NCI-H510A treated with DMSO at 0.1 percent for 48 hours (cell line): ENCODE measurements at places on chromosomes 11 and 22.

DNA sequence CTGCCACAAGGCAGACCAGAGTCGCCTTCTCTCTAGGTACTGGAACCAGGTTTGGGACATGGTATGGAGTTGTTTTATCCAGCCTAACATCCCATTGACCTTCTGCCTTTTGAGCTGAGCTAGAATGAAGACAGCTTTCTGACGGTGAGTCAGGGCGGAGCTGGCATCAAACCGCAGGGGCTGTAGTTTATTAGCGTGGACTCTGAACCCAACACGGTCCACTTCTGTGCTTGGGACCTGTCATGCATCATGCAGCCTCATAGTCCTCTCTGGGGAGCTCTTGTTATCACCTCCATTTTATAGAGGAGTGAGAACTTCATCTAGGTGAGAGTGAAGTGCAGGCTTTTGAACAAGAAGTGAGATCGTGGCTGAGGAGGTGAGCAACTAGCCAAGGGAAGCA is 8.3 kb downstream of the GAL3ST1 start:
- DNase-seq, result no peak

DNA sequence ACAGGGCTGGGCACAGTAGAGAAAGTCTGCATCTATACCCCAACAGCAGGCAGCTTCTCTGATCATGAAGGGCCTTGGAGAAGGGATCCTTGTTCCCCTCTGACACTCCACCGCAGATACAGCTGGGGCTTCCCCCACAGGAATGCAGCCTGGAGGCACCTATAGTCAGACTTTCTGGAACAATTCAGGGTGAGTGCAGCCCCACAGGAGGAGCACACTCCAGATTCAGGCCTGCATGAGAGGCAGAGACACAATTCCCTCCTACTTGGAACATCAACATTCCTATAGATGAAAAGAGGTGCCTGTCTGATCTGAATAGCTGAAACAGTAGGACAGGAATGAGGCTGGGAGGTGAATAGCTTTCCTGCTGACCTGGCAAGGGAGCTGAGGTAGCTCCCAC is 1298.0 kb upstream of the CNTN5 start:
- DNase-seq, result no peak

DNA sequence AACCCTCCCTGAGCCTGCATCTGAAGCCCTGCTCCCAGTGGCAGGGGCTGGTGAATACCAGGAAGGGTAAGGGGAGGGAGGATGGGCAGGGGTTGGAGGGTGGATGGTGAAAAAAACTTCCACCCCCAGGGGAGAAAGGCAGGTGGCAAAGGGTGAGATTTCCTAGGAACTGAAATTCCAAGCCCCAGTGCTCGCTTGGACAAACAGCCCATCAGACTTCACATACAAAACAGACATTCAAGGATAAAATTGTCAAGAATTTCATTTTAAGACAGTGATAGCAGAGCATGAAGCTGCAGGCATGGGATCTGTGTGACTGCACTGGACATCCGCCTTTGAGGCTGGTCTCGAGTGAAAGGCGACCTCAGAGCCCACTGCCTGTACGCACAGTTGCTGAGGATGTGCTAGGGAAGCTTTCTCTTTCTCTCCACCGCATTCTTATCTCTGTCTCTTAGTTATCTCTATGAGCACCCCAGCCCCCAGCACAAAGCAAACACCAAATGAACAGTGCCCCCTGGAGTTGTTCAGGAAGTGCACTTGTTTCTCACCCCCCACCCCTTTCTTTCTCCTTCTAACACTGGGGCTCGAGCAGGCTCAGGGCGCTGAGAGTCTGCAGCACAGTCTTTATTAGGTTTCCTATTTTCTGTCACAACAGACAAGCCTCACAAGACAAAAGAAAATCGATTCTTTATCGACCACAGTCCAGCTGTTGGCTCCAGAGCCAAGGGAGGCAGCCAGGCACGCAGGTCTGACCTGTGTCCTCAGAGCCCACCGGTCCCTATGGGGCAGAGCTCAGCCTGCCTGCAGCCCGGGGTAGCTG is 237.3 kb upstream of the NCAM1 start:
- DNase-seq, result no peak

GRCh38 chr22:30017375-30018223 is 62.7 kb upstream of the HORMAD2 start:
- no peak for DNase-seq

GRCh38 chr22:17149076-17149815 is 9.8 kb downstream of the HDHD5 start:
- DNase-seq, result no peak

GRCh38 chr11:16001899-16002426 is 354.4 kb downstream of the SOX6 start:
- DNase-seq, result peak; percentile 86

DNA sequence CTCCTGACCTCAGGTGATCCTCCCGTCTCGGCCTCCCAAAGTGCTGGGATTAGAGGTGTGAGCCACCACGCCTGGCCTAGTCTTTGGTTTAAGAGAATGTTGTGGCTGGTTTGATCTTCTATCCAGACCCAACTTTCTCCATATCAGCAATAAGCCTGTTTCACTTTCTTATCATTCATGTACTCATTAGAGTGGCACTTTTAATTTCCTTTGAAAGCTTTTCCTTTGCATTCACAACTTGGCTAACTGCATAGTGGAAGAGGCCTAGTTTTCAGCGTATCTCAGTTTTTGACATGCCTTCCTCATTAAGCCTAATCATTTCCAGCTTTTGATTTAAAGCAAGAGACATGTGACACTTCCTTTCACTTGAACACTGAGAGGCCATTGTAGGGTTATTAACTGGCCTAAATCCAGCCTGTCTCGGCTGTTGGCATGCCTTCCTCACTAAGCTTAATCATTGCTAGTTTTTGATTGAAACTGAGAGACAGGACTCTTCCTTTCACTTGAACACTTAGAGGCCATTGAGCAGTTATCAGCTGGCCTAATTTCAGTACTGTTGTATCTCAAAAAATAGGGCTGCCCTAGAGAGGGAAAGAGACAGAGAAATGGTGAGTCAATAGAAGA is 13.1 kb upstream of the RPL3 start:
- DNase-seq, result no peak

DNA sequence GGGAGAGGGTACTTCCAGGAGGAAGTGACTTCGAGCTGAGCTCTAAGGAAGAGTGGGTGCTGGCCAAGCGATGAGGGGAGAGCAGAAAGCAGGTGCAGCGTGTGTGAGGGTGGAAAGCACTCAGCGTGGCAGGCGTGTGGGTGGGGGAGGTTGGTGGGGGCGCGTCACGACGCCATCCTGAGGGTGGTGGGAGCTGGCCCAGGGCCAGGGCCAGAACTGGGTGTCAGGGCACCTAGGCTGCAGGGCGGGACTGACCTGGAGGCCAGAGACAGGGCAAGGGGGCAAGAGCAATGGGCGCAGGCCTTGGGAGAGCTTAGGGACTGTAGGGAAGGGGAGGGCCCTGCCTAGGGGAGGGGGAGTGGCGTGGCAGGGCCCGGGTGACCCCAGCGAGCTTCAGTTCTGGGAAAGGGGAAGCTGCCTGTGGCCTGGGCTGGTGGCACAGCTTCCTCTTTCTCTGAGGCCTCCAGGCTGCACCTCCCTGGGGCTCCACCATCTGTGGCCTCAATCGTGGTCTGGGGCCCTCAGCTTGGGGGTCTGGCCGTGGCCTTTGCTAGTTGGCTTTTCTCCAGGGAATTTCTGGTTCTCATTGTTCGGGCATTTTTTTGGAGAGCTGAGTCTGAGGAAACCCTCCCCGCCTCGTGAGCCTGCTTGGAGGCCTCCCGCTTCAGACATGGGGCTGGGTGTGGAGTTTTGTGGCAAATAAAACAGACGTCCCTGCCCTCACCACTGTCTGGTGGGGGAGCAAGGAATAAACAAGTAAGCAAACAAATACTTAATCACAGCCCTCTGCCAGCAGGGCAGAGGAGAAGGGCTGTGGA is 8.9 kb downstream of the RELT start:
- DNase-seq, result no peak

DNA sequence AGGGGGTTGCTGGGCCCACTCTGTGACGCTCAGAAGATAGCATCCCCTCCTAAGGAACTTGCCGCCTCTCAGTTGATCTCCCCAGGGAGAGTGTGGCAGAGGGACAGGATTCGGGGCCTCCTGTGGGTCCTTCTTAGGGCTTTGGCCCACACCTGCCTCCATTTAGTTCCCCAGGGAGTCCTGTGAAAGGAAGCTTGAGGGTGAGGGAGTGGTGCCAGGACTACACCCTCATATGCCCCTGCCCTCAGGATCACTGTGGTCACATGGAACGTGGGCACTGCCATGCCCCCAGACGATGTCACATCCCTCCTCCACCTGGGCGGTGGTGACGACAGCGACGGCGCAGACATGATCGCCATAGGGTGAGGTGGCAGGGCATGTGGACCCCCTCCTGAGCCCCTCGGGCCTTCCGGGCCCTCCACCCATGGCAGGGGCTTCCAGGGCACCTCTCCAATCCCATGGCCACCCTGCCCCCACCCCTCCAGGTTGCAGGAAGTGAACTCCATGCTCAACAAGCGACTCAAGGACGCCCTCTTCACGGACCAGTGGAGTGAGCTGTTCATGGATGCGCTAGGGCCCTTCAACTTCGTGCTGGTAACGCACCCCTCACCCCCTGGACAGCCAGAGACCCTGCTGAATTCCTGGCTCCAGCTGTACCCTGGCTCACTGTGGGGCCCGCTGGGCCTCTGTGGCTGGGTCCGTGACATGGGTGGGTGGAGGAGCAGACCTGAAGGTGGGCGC is 3.5 kb downstream of the INPP5J start:
- DNase-seq, result peak; percentile 29

DNA sequence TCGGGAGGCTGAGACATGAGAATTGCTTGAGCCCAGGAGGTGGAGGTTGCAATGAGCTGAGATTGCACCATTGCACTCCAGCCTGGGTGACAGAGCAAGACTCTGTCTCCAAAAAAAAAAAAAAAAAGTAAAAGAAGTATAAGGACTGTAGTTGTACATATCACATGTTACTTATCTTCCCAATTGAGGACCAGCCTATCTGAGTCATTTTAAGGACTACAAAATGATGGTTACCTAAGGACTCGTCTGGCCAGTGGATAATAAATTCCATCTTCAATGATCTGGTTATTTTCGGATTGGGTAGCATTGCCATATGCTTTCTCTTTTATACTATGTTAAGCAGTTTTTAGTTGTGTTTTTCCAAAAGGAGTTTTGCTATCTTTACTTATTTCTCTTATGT is 55.3 kb downstream of the PPFIA1 start:
- no peak for DNase-seq

DNA sequence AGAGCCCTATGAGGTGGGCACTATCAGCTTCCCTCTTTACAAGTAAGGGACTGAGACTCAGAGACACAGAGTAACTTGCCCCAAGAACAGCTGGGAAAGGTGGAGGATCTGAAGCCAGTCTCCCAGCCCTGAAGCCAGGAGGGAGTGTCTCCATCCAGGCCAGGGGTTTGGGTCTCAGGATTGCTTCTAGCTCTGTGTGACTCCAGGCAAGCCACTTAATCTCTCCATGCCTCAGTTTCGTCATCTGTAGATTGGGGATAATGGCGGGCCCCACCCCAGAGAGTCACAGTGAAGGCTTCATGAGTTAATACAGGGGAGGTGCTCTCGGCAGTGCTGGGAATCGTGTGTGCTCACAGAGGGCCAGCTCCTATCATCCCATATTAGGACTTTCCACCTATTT is 10.5 kb downstream of the MAP4K2 start:
- no peak for DNase-seq

DNA sequence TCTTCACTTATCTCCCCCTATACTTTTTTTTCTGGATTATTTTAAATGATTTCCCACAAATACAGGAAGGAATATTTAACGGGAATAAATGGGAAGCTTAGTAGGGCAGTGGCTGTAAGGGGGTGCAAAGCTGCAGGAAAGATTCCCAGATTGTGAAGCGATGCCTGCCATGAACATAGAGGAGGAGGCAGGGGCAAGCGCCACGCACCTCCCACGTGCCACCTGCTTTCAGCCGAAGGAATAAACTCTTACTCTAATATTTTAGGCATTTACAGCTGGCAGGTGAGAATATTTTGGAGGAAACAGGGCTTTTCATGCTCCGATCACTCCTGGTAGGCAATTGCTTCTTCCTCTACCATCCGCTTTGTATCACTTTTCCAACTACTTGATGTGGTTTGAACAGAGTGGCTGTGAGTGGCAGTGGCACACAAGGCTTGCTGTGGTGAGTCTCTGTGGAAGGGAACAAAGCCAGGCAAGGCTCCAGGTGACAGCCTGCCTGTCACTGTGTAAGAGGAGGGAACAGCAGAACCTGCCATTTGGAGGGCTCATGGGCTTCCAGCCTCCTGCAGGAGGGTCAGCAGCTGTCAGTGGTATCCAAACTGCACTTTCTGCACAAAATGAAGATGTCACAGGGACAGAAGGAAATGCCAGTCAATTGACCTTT is 54.5 kb upstream of the PLET1 start:
- DNase-seq, result no peak

- no peak for DNase-seq
These were observed 99.4 kb downstream of the RELT start for GRCh38 chr11:73475549-73476095.

DNA sequence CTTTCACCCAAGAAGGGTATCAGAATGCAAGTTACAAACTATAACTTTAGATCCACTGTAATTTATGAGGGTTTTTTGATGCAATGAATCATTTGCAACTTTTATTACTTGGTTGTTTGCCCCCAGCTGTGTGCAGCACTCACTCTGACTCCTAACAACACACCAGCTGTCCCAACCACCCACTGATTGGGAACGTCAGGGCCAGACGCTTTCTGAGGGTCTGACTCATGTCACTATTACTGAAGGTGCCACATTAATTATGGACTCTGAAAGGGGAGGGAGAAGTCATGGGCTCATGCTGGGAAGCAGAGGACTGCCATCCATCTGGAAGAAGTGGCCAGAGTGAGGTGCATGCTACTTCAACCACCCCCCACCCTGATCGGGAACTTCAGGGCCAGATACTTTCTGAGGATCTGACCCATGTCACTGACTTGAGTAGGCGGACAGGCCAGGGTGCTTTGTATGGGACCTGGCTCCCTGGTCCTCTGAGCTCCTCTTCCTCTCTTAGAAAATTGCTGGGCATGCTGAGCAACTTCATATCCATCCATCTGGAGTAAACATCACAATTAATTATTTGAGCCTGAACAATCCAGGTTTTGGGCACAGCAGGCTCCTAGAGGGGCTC is 44.9 kb upstream of the DRD2 start:
- no peak for DNase-seq

- no peak for DNase-seq
These were observed 29.5 kb upstream of the MYH9 start for GRCh38 chr22:36417281-36417686.

GRCh38 chr11:123318623-123319022 is 111.4 kb upstream of the GRAMD1B start:
- no peak for DNase-seq

DNA sequence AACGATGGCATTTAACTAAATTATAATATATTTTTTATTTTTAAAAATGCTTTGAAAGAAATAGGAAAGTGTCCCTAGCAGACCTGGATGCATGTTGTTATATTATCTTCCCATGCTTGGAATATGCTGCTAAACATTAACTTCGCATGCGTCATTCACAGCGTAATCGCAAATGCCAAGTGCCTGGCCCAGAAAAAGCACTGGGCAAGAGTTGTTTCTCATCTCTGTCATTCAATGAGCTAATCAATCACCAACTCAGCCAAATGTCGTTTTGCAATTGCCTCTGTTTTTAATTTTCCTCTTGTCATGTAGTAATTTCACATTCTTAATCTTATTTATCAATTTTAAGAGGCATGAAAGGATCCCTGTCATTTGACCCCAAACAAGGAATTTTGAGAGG is 1421.9 kb downstream of the BRD1 start:
- no peak for DNase-seq

- DNase-seq, result no peak
These were observed 7.9 kb downstream of the CSRP3 start for GRCh38 chr11:19193916-19194315.

GRCh38 chr11:2591805-2592204 is 108.0 kb downstream of the KCNQ1OT1 start:
- DNase-seq, result no peak
